ENCODE measurements at places on chromosomes 6 and 20.

DNA sequence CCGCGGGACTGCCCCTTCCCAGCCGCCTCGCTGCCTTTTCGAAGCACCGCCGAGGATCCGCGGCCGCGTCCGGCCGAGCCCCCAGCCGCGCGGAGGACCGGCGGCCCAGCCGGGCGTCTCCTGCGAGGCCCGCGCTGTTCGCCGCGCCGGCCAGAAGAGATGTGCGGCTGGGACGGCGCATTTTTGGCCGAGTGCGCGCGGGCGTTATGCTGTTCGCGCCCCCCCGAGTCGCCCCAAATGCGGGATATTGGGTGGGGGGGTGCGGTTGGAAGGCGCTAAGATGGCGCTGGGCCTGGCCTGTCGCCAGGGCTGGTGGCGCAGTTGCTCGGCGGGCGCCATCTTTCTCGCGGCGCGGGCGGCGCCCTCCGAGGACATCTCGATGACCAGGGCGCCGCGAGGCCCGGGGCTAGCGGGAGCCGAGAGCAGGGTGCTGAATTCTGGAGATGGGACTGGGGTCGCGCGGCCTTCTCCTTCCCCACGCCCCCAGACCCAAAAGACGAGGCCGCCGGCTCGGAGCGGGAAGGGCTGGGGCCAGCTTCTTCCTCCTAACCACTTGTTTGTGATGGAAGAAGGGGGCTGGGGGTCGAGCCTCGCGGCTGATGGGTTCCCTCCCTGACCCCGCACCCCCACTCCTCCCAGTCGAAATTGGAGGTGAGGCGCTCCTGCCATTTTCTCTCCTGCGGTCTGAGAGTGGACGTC, 1.5 kb downstream of the BICRAL start:
- DNase-seq, result peak; percentile 26

- DNase-seq, result no peak
Observed at GRCh38 chr20:60819511-60819910, 432.6 kb upstream of the CDH4 start.

DNA sequence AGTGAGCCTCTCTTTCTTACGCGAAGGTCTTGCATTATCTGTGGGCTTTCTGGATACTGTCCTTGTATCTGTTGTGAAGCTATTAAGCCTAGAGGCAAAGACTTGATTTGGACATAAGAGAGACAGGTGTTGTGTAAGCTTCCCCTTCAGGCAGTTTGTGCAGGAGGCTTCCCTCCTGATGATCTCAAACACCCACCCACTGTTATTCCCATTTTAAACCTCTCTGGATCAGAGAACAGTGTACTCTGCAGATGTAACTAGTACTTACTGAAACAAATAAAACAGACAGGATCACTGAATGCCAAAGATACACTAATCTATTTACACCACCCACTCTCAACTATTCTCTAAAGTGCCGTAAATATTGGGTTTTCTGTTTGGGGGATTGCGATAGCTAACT, 113.8 kb upstream of the RAB32 start:
- DNase-seq, result no peak

- no peak for DNase-seq
Observed at GRCh38 chr6:81792826-81793225, 40.3 kb upstream of the TENT5A start.

- peak; percentile 99 for DNase-seq
Observed at GRCh38 chr6:25050356-25050755, 114.6 kb upstream of the RIPOR2 start.

- DNase-seq, result no peak
Observed at GRCh38 chr20:61057443-61058121, 194.5 kb upstream of the CDH4 start.

- peak; percentile 51 for DNase-seq
Observed at GRCh38 chr6:169172456-169172855, 81.2 kb downstream of the THBS2 start.

DNA sequence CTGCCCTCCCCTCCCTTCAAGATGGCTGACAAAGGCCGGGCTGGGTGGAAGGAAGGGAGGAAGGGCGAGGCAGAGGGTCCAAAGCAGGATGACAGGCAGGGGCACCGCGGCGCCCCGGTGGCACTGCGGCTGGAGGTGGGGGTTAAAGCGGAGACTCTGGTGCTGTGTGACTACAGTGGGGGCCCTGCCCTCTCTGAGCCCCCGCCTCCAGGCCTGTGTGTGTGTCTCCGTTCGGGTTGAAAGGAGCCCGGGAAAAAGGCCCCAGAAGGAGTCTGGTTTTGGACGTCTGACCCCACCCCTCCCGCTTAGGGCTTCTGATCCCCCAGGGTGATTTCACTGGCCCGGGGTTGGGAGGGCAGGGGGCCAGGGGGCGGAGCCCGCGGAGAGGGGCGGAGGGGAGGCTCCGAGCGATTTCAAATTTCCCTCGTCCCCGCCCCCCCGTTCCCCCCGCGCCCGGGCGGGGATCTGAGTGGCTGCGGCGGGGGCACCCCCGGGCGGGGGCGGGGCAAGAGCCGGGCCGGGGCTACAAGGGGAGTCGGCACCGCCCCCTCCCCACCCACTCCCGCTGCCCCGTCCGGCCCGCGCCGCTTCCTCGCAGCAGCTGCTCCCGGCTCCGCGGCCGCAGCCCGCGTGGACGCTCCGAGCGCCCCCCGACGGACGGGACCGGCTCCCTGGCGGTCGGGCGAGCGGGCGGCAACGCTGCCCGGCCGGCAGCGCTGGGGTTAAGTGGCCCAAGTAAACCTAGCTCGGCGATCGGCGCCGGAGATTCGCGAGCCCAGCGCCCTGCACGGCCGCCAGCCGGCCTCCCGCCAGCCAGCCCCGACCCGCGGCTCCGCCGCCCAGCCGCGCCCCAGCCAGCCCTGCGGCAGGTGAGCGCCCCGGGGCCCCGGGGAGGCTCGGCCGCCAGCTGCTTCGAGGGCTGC, at the start of gene DNMT3B:
Gene DNMT3B, plus strand, starts transcription at position 555 of the 923 bp plus-strand sequence. CDS start 17,939 bp downstream, outside the sequence.
- DNase-seq, result peak; percentile 54

- no peak for DNase-seq
Observed at GRCh38 chr20:61584851-61585250, 332.8 kb downstream of the CDH4 start.

- DNase-seq, result no peak
Observed at GRCh38 chr6:10373642-10374359, 41.1 kb downstream of the TFAP2A start.

- no peak for DNase-seq
Observed at GRCh38 chr20:361561-361960, 14.7 kb downstream of the NRSN2 start.

GRCh38 chr6:42047790-42048405, 2.4 kb upstream of the TAF8 start:
- DNase-seq, result no peak

- no peak for DNase-seq
Observed at GRCh38 chr6:27582928-27583725, 110.2 kb upstream of the ZNF184 start.

GRCh38 chr20:3836132-3836531, 10.5 kb upstream of the MAVS start:
- DNase-seq, result no peak

- DNase-seq, result no peak
Observed at GRCh38 chr6:13390658-13391057, 62.3 kb upstream of the TBC1D7 start.

DNA sequence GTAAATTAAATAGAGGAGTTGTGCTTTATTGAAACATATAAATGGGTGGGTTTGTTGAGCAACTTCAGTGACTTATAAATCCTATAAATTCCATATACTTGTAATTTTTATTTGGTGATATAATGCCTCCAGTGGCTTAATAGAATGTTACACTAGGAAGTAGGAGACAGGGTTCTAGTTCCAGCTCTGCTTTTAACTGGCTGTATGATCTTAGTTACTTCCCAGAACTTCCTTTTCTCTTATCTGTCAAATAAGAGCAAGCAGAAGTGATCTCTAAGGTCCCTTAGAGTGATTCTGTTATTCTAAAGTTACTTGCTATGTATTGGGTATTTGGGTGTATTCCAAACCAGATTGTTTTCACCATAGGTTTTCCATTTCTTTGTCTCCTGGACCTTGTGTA, 10.2 kb downstream of the ZSCAN23 start:
- DNase-seq, result peak; percentile 82

- DNase-seq, result no peak
Observed at GRCh38 chr6:154958469-154958868, 36.6 kb upstream of the TIAM2 start.

- peak; percentile 32 for DNase-seq
Observed at GRCh38 chr20:7375905-7376304, 564.4 kb downstream of the HAO1 start.

GRCh38 chr20:25489221-25489871, 81.9 kb downstream of the GINS1 start:
- DNase-seq, result no peak

DNA sequence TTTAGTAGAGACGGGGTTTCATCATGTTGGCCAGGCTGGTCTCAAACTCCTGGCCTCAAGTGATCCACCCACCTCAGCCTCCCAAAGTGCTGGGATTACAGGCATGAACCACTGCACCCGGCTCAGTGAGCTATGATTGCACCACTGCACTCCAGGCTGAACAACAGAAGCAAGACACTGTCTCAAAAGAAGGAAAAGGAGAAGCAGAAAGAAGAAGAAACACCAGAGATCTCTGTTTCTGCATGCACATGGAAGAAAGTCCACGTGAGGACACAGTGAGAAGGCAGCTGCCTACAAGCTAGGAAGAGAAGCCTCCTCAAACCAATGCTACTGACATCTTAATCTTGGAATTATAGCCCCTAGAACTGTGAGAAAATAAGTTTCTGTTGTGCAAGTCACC, 16.0 kb downstream of the ECT2L start:
- peak; percentile 7 for DNase-seq

GRCh38 chr6:15674690-15675386, 12.0 kb upstream of the DTNBP1 start:
- no peak for DNase-seq

- no peak for DNase-seq
Observed at GRCh38 chr6:45618259-45618658, 240.5 kb upstream of the SUPT3H start.

GRCh38 chr6:138113588-138114210, 6.5 kb upstream of the PERP start:
- DNase-seq, result peak; percentile 11

GRCh38 chr6:14326774-14327173, 209.2 kb downstream of the CD83 start:
- peak; percentile 18 for DNase-seq

GRCh38 chr6:120774275-120774674, 560.0 kb downstream of the TBC1D32 start:
- peak; percentile 5 for DNase-seq

GRCh38 chr6:51472745-51473487, 614.5 kb downstream of the PKHD1 start:
- no peak for DNase-seq

GRCh38 chr6:7235712-7236305, 77.2 kb downstream of the SSR1 start:
- no peak for DNase-seq

DNA sequence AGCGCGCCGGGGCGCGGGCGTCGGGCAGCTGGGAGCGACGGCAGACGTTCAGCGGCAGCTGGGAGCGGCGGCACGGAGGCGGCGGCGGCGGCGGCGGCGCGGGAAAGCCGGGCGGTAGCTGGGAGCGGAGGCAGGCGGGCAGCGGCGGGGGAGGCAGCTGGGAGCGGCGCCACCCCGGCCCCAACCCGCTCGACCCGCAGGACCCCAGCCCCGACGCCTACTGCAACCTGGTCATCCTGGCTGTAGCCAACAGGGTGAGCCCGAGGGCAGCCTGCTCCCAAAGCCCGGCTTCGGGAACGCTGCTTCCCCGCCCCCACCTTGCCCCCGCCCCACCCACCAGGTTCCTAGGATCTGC, 8.9 kb downstream of the CCM2L start:
- DNase-seq, result no peak

GRCh38 chr6:170289180-170289931, 1.5 kb downstream of the DLL1 start:
- no peak for DNase-seq

GRCh38 chr6:41779336-41779735, 364 bp downstream of the FRS3 start:
- DNase-seq, result no peak

DNA sequence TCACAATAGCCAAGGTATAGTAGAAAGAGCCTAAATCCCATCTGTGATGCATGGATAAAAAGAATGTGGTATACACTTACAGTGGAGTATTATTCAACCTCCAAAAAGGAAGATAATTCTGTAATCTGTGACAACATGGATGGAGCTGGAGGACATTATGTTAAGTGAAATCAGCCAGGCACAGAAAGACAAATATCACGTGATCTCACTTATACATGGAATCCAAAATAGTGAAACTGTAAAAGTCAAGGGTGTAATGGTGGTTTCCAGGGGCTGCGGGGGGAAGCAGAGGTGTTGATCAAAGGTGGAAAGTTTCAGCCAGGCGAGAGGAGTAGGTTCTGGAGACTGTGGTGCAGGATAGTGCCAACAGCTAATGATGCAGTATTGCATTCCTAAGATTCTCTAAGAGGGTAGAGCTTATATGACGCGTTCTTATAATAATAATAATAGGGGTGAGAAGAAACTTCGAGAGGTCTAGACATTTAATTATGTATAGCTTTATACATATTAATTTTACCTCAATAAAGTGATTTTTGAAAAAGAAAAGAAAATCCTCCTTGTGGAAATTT, 246.1 kb downstream of the FOXA2 start:
- DNase-seq, result no peak

- no peak for DNase-seq
Observed at GRCh38 chr20:58340853-58341252, 31.3 kb downstream of the RAB22A start.

- no peak for DNase-seq
Observed at GRCh38 chr6:144639654-144640053, 354.5 kb downstream of the UTRN start.

- DNase-seq, result no peak
Observed at GRCh38 chr20:51319522-51319921, 223.0 kb downstream of the NFATC2 start.

GRCh38 chr20:43916073-43916880, 1.6 kb downstream of the TOX2 start:
- DNase-seq, result no peak
